ENCODE measurements at places on chromosomes 1 and 21.

GRCh38 chr1:229192031-229192430, 78.9 kb upstream of the RAB4A start:
- DNase-seq: no peak

DNA sequence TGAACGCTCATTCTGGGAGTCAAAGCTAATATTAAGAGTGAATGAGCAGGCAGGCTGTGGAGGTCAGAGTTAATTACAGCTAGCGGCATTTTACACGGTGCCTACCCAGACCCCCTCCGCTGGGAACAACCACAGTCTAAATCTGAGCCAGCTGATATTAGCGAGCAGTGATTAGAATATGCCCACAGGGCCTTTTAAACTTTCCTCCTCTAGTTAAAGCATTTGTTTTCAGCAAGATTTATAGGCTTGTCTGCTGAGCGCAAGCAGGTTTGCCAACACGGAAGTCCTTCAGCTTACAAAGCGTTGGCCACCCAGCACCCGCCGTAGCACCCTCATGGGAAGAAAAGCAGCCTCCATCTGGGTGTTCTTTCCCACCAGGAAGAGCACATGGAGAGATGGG, 72.1 kb downstream of the LMX1A start:
- no peak for DNase-seq

DNA sequence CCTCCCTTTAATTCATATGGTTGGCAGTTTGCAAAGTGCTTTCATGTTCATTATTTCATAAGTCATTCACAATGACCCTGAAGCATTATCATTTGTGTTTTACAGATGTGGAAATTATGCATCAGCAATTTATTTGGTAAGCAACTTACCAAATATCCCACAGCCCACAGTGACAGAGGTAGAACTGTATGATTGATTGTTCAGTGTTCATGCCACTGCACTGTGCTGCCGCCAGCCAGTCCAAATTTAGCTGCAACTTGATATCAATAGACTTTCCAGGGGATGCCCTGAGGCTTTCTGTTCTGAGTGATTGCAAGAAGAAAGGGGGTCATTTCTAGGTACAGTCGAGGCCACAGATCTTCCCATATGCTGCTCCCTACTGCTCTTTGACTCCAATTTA, 380.3 kb downstream of the PLPP3 start:
- no peak for DNase-seq

GRCh38 chr1:33791251-33791650, 72.6 kb upstream of the HMGB4 start:
- DNase-seq: no peak

DNA sequence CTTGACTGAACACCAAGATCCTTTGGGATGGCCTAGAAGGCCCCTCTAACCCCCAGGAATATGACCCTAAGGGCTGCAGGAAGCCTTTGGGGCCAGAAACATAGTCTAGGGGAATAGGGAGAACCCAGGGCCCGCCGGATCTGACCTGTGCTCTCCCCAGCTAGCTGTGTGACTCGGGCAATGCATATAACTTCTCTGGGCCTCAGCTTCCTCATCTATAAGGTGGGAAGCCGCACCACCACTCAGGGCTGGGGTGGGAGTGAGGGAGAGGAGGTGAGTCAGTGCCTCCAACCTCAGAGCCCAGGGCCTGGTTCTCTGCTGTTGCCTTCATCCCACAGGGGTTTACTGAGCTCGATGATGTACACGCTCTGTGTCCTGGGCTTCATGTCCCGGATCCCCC, 434.4 kb downstream of the PTPRU start:
- DNase-seq: peak; percentile 52

- DNase-seq: peak; percentile 73
Measured at GRCh38 chr1:108561689-108562326, 1.9 kb downstream of the EEIG2 start.

GRCh38 chr1:219668446-219668845, 55.5 kb upstream of the ZC3H11B start:
- DNase-seq: no peak

DNA sequence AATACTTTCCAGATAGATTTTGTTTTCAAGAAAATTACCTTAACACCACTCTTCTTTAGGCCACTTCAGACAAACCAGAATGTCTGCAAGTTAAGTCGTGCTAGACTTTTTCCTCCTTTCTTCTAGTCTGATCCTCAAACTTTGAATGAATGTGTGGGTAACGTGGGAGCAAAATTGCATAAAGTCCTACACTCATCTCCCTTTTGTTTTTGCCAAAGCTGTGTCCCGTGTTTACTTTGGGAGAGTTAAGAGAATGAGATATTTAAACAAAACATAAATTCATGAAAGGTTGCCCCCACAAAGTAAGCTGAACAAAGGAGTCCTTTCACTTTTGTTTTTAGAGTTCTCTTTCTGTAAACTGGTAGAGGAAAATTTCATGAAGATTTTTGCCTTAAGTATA, 16.9 kb upstream of the VAMP3 start:
- no peak for DNase-seq

DNA sequence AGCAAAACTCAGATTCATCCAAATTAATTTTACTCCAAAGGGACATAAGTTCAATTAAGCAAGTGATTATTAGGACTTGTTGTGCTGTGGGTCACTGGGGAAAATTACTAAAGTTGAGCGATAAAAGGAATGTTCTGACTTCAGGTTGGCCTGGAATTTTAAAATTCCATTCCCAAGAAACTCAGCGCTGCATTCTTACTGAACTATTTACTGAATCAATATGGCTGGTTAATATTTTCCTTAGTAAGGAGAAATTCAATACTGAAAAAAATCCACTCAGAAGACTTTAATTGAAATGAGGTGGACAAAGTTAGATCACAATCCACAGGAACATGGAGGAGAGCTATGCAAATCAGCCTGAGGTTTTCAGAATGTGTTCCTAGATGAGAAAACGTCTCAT, 578.9 kb upstream of the NR5A2 start:
- no peak for DNase-seq

DNA sequence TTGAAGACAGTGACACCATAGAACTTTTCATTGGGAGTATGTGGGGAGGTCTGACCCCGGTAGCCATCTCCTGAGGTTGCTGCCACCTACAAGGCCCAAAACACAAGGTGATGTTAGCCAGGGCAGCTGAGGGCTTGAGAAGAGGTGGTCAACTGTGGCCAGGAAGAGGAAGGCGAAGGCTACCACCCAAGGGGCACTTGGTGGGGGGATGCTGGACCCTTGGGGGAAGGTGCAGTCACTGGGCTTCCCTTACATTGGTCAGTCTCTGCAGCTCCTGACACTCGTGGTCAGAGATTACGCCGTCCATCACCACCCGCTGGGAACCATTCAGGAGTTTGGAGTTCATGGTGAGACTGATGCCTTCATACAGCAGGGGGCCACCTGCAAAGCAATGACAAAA, 12.2 kb upstream of the CLDN19 start:
- DNase-seq: no peak

DNA sequence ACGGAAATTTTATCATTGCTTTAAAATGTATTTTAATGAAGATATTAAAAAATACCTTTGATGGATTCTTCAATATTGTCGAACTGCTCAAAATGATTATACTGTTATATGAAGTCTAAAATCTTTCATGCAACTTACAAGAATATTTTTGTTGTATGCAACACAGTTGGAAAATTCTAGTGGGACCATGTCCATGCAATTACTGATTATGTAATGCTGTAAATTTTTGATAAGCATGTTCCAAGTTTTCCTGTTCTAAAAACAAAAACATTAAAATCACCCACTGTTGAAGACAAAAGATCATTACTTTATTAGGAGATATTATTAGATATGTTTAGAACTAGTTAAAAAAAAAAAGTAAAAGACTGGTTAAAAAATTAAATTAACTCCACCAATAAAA, 132.8 kb downstream of the NFIA start:
- DNase-seq: no peak

DNA sequence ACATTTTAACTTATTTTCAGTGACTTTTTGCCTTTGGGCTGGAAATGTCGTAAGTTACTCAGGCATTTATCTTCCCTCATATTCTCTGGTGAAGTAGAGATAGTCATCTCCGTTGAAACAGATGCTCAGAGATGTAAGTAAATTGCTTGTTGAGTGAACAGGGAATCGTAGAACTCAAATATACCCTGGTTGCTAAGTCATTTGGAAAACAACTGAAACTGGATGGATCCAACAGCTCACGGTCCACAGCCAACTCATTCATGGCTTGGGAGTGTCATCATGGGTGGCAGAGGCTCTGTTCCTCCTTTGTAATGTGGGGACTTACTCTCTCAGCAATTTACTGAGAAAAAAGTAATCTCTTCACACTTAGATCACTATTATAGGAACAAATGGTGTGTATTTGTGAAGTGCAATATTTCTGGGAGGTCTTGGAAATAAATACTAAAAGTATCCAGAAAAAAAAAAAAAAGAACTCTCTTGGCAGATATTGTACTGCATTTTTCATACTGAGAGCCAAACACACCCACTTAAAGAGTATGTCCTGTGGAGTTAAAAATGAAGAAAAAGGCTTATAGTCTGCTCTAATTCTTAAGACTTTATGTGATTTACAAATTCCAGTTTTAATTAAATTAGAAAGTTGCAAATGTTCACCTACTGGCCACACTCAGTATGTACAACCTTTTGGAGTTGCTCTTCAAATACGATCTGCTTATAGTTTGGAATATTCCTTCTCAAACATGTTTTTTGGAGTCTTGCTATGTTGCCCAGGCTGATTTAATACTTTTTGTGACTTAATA, 107.4 kb downstream of the LEPR start:
- DNase-seq: no peak

DNA sequence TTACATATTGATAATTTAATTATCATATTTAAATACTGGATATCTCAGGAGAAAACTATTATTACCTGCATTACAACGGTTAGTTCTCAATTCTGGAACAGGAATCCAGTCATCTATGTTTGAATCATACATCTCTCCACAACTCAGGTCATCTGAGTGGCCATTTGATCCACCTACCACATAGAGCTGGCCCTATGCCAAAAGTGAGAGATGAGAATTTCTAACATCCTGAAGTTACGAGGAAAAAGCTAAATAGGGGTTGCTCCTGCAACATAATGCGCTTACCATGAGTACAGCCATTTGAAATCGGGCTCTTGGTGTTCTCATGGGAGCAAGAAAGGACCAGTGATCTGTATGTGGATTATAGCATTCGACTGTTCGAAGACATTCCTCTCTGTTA, 16.9 kb downstream of the IVNS1ABP start:
- no peak for DNase-seq

DNA sequence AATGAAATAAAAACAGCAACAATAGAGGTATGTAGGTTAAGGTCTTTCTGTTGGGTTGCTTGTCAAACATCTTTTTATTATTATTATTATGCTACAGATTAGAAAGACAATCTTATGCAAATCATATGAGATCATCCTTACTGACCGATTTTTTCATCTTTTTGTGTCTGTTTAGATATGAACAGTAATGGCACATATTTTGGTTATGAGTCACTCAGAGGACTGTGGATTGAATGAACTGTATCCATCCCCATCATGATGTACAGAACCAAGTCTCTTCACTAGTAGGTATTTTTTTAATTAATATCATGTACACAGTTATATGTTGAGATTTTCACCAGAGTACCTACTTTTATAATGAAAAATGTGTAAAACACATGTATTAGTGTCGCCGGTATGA, 159.1 kb downstream of the CHRM3 start:
- no peak for DNase-seq

DNA sequence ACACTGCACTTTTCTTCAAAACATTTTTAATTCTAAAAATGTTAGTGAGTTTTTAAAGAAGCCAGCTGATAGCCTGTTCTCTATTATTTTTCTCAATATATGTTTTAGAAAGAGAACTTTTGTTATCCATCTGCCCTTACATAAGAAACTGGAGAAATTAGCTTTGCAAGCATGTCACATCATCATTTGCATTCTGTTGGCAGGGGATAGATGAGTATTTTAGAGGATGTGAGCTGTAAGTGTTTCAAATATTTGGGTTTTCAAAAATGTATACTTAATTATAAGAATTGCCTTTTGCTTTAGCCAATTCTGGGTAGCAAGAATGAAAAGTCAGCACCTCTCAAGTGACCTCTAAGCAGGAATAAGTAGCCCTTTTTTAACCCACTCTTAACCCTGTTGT, 7.4 kb downstream of the NFIA start:
- no peak for DNase-seq

- no peak for DNase-seq
Measured at GRCh38 chr1:11345971-11346715, 73.1 kb downstream of the UBIAD1 start.

GRCh38 chr1:29121936-29122681, 1.6 kb downstream of the TMEM200B start:
- DNase-seq: peak; percentile 80

GRCh38 chr1:181452746-181453145, 30.6 kb upstream of the CACNA1E start:
- no peak for DNase-seq

GRCh38 chr1:233294913-233295236, 650 bp downstream of the PCNX2 start:
- no peak for DNase-seq

GRCh38 chr1:242430956-242431355, 93.5 kb downstream of the PLD5 start:
- no peak for DNase-seq

- no peak for DNase-seq
Measured at GRCh38 chr1:173798078-173798477, 26.4 kb upstream of the DARS2 start.

DNA sequence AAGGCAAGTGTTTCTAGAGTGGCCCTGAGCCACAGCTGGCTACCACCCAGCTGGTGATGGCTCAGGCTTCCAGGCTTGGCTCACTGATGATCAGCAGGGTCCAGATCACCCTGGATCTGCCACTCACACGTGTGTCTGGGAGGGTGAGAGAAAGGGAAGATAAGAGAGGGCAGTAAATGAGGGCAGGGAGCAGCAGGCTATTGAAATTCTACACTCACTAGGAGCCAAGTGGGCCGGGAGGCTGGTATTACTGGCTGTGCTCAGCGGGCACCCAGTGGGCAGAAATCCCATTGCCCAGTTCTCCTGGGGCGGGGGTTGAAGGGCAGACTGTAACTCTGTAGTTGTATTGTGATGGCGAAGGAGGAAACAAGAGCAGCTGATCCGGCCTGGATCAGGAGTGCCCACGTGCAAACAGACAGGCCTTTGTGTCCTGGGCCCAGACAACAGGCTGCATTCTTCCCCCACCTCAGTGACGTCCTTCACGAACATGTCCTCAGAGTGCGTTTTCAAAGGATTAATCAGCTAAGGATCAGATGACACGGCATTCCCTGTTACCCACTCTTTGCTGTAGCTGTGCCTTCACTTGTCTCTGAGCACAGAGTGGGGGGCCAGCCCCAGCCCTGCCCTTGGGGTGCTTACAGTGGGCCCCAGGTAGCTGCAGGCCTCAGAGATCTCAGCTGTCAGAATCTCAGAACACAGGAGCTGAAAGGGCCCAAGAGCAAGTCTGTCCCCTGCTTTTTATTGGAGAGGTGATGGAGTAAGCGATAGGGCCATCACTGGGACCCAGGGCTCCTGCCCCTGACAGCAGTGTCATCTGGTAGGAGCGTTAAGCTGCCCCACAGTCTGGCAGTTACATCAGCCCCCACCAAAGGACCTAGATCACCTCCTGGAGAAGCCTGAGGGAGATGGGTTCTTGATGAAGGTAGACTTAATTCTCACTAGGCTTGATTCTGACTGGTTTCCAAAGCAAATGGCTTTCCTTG, 60.5 kb downstream of the ATP1A1 start:
- DNase-seq: no peak

GRCh38 chr21:17089091-17089491, 423.8 kb upstream of the CXADR start:
- DNase-seq: no peak

All from coronary artery (tissue), 2 donors.